ENCODE measurements at places on chromosomes 5 and 9.

DNA sequence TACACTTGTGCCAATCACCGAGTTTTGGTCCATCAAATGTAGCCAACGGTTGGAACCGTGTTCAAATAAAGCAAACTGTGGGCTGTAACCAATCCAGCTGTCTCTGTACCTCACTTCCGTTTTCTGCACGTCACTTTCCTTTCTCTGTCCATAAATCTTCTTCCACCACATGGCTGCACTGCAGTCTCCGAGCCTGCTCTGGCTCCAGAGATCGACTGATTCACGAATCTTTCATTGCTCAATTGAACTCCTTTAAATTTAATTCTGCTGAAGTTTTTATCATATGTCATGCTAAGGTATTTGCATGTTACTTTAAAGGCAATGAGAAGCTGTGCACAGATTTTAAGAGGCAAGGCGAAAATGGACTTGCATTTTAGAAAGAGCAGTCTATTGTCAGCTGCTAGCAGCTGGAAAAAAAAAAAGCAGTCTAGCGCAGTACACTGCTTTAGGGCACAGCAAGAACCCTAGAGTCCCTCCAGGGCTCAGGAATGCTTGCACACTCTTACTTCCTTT lies 13.2 kb downstream of the TTC39B start:
- DNase-seq, result no peak

- DNase-seq, result no peak
Observed at GRCh38 chr5:132674671-132675506, 1.1 kb downstream of the IL4 start.

DNA sequence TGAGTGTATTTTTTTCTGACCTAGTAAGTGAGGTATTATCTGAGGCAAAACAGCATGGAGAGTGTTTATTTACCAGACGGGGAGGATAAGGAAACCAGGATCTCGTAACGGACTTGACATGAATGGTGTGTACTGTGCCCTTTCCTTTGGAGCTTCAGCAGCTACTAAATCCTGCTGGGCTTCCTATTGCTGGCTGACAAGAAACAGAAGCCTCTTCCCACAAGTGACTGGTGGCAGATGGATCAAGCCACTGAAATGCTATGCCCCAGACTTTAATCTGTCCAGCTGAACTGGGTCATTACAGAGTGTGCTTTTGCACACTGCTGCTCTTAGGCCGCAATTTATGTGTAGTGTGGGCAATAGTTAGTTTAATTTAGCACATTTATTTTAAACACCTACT lies 162.7 kb upstream of the MRPS30 start:
- DNase-seq, result no peak

DNA sequence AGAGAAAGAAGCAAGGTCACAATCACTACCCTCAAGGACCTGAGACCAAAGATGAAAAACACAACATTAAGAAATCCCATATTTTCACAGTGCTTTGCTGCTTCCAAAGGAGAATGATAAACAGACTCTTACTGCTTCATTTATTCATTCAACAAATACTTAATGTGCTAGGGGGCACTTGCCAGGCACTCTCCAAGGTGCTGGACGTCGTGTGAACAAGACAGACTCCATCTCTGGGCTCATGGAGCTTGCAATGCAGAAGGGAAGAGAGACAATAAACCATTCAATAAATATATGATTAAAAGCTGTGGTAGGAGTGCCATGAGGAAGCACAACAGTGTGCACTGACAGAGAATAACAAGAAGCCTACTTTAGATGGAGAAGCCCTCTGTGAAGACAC lies 327.7 kb downstream of the CDK5RAP2 start:
- no peak for DNase-seq

- DNase-seq, result no peak
Observed at GRCh38 chr5:151150471-151151262, 6.9 kb downstream of the ANXA6 start.

- DNase-seq, result no peak
Observed at GRCh38 chr5:126812199-126812570, 35.2 kb downstream of the LMNB1 start.

- DNase-seq, result no peak
Observed at GRCh38 chr5:31731016-31731415, 92.1 kb downstream of the PDZD2 start.

GRCh38 chr9:112360047-112360804 lies 19.7 kb upstream of the HSDL2 start:
- no peak for DNase-seq

DNA sequence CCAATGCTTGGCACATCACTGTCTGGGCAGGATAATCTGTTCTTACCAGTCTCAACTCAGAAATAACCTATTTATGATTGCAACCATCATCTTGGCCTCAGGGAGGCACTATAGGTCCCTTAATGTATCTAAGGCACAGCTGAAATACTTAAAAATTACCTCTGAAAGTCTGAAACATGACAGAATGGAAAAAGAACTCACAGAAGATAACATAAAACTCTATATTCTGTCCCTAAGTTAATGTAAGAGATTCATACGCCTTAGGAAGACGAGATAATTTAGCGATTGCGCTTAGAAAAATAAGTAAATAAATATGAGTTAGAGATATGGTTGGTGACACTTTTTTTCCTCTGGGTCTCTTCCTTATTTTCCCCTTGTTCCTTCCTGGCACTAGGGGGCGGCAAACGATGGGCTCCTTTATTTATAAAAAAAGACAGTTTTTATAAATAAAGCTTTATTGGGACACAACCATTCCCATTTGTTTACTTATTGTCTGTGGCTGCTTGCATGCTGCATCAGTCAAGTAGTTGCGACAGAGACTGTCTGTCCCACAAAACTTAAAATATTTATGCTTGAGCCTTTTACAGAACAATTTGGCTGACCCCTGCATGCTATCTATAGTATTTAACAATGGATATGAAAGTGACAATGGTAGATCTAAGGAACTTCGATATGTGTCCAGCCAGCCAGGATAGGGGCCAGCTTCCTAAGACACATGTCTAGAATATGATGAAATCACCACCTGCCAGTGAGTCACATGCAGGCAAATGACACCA lies 79.6 kb downstream of the PDE4D start:
- no peak for DNase-seq

DNA sequence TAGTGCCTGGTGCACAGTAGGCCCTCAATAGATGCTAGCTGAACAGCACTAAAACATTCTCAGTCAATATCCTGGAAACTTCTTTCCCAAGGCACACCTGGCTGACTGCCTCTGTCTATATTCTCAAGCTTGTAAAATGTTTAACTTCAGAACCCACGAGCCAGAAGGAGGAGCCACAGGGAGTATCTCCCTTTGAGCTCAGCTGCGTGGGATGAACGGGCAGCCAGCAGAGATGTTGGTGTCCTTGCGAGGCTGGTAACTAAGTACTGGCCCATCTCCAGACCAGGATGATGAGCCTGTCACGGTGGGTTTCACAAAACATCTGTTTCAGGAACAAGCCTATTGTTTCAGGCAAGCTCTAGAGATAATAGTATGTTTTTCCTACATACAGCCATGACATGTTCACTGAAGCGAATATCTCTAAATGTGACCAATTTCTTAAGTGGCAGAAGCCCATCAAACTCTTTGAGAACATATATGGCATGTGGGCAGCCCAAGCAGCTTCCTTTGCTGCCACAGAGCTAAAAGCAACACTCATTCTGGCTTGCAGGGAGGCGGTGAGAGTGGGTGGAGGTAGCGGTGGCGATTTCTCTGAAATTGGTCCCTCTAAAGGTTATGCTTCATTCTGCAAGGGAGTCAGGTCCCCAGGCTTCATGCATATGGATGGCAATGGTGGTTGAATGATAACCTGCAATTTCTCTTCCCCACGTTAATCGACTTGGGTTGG lies 206.2 kb downstream of the TTLL11 start:
- DNase-seq, result no peak

- no peak for DNase-seq
Observed at GRCh38 chr9:82109626-82110025, 121.1 kb downstream of the SPATA31D1 start.

- DNase-seq, result no peak
Observed at GRCh38 chr5:96649681-96650540, 12.3 kb upstream of the CAST start.

DNA sequence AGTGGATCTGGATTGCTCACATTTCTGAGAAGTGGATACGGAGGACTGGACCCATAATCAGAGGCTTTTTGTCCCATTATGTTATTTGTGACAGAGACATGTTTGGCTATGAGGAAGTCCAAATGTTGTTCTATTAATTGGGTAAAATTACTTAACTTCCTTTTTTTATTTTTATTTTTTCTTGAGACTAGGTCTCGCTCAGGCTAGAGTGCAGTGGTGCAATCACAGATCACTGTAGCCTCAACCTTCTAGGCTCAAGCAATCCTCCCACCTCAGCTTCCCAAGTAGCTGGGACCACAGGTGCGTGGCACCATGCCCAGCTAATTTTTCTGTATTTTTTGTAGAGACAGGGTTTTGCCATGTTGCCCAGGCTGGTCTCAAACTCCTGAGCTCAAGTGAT lies 11.9 kb upstream of the PGGT1B start:
- no peak for DNase-seq

DNA sequence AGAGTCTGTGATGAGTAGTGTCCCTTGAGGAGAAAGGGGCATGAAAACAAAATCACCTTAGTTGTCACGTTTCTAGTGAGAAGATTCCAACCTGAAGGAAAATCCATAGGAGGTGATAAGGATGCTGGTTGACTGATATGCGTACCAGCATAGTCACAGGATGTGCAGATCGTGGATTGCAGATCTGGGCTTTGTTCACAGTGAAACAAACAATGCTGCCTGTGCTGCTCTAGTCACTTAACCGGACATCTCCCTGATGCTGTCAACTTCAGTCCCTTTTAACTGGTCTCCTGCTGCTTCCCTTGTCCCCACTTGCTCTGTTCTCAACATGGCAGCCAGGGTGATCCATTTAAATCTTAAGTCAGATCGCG lies 89.7 kb downstream of the IQGAP2 start:
- DNase-seq, result no peak

DNA sequence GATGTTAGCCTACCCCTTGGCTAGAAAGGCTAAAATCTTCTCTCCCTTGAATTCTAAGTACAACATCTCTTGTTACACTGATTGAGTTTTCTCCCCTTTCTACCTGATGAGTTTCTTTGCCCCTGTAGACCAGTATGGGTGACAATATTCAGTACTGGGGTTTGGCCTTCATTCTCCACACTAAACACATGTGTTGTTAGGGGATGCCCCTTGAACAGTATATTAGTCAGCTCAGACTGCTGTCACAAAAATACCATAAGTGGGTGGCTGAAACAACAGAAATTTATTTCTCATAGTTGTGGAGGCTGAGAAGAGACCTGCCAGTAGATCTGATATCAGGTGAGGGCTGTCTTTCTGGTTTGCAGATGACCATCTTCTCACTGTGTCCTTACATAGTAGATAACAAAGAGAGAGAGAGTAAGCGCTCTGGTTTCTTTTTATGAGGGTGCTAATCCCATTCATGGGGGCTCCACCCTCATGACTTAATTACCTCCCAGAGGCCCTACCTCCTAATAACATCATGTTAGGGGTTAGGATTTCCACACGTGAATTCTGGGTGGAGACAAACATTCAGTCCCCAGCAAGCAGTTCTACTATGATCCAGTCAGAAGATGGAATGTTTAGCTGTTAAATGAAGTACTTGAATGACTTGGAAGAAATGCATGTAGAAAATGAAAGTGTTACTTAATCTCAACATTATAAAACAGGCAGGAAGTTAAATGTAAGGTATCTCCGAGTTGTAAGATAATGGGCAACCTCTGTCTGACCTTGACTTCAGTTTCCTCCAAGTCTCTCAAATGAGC lies 17.5 kb downstream of the VLDLR start:
- no peak for DNase-seq

- no peak for DNase-seq
Observed at GRCh38 chr9:36731068-36731956, 158.6 kb downstream of the MELK start.

DNA sequence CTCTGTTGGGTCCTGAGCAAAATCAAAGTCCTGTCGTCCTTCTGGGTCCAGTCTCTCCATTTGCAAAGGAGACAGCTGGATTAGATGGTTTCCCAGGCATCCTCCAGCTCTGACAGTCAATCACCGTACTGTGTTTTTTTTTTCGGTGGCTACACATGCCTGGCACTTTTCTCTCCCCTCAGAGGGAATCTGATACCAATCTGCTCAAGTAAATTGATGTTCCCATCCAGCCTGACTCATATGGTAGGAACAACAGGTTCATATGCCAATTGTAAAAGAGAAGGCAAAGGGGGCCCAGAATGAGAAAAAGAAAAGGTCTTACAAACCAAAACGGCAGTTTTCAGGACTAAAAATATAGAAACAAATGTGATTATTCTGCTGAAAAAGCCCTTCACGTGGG lies 1.2 kb downstream of the FBXO10 start:
- no peak for DNase-seq

GRCh38 chr9:121597698-121598166 lies 53.7 kb upstream of the DAB2IP start:
- DNase-seq, result no peak

DNA sequence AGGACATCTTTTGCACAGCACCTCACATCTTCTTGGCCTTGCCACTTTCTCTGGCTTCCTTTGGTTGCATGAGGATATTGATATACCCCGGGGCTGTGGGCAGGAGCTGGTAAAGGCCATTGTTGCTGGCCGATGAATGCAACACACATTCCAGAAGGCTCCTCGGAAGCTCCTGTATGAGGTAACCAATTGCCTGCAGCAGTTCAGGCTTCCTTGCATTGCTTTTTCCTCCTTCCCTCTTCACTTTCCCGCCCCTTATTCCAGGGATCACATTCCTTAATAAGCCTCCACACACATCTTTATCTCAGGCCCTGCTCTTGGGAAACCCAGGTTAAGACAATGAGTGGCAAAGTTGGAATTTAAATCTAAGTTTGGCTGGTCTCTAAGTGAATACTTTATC lies 505.4 kb upstream of the CLINT1 start:
- DNase-seq, result no peak

- no peak for DNase-seq
Observed at GRCh38 chr9:98214811-98215210, 22.4 kb upstream of the CORO2A start.

GRCh38 chr9:99220011-99220410 lies 1.7 kb downstream of the ALG2 start:
- no peak for DNase-seq

DNA sequence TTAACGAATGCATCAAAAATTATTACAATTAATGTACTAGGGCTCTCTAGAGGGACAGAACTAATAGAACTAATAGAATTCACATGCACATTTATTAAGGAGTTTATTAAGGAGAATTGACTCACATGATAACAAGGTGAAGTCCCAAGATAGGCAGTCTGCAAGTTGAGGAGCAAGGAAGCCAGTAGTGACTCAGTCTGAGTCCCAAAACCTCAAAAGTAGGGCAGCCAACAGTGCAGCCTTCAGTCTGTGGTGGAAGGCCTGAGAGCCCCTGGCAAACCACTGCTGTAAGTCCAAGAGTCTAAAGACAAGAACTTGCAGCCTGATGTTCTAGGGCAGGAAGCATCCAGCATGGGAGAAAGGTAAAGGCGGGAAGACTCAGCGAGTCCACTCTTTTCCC lies 633.8 kb downstream of the SEMA5A start:
- no peak for DNase-seq

- no peak for DNase-seq
Observed at GRCh38 chr9:94014920-94015319, 59.8 kb upstream of the BARX1 start.
